ENCODE measurements at places on chromosomes 1 and 21.

DNA sequence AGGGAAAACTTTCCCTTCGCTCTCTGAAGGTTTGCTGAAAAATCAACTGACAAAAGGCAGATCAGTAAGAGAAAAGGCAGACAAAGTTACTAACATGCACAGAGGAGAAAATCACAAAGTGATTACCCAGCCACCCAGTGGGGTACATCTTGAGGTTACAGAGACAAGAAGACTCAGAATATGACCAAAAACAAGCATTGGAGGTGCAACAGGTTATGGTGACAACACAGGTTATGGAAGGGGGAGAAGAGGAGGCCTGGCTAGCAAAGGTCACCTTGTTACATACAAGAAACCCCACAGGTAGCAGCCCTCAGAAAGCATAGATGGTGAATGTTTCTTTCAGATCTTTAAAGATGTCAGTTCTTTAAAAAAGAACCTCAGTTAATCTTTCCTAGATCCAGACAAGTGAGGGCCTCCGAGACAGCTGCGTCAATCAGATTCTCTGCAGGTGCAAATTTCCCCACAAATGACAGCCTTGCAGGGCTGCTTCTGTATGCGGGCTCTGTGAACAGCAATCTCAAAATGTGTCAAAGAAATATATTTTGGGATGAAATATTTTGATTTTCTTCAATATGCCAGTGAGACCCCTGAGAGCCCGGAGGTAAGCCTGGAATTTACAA lies 207.6 kb upstream of the RAB4A start:
- DNase-seq = no peak

DNA sequence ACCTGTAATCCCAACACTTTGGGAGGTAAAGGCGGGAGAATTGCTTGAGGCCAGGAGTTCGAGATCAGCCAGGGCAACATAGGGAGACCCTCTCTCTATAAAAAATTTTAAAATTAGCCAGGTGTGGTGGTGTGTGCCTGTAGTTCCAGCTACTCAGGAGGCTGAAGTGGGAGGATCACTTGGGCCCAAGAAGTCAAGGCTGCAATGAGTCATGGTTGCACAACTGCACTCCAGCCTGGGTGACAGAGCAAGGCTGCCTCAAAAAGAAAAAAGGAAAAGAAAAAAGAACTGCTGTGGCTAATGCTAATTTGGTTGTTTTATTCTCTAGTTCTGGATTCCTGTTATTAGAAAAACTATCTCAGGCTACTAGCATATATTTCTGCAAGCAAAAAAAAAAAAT lies 29.8 kb downstream of the DBT start:
- DNase-seq = no peak

- DNase-seq = no peak
Observed at GRCh38 chr1:209648931-209649776, 3.1 kb downstream of the LAMB3 start.

DNA sequence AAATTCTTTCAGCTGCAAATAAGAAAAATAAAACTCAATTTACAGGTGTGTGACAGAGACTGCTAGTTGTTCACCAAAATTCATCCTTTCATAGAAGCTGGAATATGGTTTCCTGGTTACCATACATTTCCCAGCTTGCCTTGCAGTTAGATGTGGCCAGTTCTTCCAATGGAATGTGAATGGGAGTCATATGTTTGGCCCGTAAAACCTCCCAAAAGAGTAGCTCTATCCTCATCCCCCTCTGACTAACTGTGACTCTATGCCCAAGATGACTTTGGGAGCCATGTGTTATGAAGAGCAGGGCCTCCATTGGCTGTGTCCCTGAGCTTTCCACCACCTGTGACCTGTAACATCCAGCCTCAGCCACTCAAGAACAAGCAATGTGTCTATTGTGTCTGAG lies 90.6 kb upstream of the NGF start:
- DNase-seq = no peak

GRCh38 chr1:121519042-121519755 lies 334.4 kb downstream of the SRGAP2C start:
- DNase-seq = peak; percentile 26

DNA sequence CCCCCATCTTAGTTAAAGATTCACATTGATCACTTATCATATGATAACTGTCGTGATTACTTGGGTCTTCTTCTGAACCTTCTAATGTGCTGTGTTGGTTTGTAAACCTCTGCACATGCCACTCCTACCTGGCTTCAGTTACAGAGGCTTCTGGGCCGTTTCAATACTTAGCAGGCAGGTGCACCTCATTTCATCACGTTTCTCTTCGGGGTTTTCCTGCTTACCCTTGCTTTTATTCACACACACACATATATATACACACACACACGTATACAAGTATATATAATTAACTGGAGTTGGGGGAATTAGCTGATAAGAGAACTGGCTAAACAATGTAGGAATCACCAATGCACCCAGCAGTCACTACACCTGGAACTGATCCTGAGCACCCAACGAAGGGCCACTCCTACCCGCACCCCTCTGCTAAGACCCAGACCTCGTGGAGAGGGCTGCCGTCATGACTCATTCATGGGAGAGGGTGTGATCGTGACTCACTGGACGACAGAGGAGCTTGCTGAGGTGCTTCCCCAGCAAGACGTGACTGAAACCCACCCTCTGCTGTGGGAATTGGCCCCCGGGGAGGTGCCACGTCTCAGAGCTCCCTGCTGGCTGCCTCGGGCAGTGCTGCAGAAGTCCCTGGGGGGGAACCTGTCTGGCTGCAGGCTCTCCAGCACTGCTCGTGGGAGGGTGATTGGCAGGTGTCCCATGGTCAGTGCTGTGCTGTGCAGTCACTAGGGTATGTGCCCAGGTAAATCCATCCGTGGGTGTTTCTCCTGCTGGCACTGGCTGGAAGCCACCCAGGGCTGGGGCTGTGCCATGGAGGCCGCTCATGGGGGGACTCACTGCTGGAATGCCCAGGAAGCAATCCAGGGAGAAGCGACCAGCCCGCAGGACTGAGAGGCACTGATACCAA lies 166.6 kb downstream of the DYRK1A start:
- DNase-seq = peak; percentile 32

DNA sequence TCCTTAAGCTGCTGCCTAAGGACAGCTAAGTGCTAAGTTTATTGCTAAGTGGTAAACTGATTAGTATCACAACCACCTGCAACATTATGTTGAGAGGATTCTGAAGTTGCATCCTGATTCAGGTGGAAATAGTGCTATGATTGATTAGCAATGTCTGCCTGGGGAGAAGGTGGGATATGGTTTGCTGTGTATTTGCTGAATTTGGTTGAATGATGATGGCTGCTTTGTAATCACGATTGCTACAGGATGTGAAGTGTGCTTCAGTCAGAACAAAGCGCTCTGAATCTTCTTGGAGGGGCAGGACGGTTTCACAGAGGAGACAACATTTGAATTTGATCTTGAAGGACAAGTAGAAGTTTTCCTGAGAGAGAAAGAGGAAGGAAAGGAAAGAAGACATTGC lies 226.0 kb downstream of the ST6GALNAC3 start:
- DNase-seq = no peak

GRCh38 chr1:216535059-216535458 lies 111.8 kb upstream of the USH2A start:
- no peak for DNase-seq
